ENCODE measurements at places on chromosomes 2 and 18. TPM values are rescaled to one million over a fixed set of nuclear protein-coding genes. Genes with fewer than 3 reads are reported as not detected.

Gene UCN
- total RNA-seq, result 0.16 TPM

Gene ZAP70
- 0.16 TPM for total RNA-seq

Gene CCDC68
- total RNA-seq, result under 0.01 TPM

Gene FLACC1
- total RNA-seq, result 0.43 TPM

Gene SLC9A4
- total RNA-seq, result not detected

Gene THSD7B
- not detected for total RNA-seq

All from bronchial smooth muscle cell (primary cell).